Activated CD4-positive, alpha-beta T cell treated with anti-CD3 and anti-CD28 coated beads, Interleukin-2, amount 10 ng/mL, durations not matched to agents 24 days and 14 days (primary cell): ENCODE measurements at places on chromosomes 16 and 17.

GRCh38 chr16:10839279-10839666 lies 20.7 kb upstream of the TVP23A start:
- no peak for DNase-seq

DNA sequence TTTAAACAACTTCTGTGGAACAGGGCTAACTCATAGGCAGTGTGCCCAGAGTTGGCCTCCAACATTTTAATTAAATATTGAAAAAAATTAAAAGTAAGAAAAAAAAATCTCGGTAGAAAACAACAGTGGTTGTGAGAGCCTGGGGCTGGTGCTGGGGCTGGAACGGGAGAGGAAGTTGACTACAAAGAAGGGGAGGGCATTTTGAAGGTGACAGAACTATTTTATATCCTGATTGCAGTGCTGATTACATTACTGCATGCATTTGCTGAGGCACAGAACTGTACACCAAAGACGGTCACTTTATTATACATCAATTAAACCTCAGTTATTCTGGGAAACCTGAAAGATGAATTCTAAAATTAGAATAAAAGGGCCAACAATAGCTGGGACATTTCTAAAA lies 142.5 kb downstream of the PARN start:
- DNase-seq, result no peak

DNA sequence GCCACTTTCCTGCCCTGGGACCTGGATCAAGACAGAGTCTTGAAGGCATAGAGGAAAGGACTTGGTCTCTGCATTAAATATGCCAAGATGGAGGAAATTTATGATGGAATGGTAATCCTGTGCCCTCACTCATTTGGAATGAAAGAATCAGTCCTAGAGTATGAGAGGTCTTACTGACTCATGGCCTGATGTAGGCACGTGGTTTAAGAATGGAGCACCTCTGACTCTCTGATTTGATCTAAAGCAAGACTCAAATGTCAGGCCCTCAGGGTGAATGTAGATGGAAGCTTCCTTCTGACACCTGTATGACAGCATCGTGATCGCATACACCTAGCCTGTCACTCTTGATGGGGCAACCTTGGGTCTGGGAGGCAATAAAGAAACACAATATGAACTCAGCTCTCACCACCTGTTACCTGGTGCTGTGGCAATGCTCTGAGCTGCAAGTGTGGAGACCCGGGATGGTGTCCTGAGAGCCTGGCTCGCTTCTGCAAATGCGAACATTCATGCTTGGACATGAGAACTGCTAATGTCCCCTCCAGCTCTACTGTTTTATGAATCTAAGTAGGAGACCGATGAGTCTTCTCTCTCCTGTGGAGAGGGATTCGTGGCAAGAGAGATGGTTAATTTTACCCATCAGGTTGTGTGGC lies 229.9 kb downstream of the ABCC12 start:
- DNase-seq, result no peak

DNA sequence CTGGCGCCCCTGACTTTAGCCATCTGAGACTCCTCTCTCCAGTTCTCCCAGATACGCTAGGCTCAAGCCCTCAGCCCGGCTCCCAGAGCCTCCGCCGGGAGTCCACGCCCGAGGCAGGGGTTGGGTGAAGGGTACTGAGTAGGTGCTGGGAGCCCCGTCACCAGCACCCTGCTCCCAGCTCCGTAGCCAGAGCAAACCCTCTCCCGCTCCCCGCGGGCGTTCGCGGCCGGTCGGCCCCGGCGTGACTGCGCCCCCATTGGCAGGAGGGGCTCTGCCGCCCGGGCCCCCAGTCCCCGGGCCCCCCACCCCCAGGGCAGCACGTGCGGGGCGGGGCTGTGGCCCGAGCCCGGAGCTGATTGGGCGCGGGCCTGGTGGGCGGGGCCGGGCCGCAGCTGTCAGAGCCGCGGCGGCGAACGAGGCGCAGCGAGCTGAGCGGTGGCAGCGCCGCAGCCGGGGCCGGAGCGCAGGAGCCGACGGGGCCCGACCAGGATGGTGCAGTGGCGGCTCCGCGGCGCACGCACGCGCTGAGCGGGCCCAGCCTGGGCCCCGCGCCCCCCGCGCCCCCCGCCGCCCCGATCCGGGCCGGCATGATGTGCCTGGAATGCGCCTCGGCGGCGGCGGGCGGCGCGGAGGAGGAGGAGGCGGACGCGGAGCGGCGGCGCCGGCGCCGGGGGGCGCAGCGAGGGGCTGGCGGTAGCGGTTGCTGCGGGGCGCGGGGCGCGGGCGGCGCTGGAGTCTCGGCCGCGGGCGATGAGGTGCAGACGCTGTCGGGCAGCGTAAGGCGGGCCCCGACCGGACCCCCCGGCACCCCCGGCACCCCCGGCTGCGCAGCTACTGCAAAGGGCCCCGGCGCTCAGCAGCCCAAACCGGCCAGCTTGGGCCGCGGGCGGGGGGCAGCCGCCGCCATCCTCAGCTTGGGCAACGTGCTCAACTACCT lies at the start of gene SPNS2:
Gene SPNS2 (plus strand): TSS at position 421 of the 937 bp plus-strand sequence. CDS start 167 bp downstream, at position 588.
- DNase-seq, result peak; percentile 91
